Activated CD8-positive, alpha-beta memory T cell treated with anti-CD3 and anti-CD28 coated beads, Interleukin-2, amount 10 ng/mL, durations not matched to agents 7 days and 5 days (primary cell): ENCODE measurements at places on chromosomes 2 and 18.

GRCh38 chr2:64447317-64448040 lies 6.5 kb upstream of the LGALSL start:
- no peaks in the 10 kb centered on the region for H3K4me1 ChIP-seq
- H3K27ac ChIP-seq: no peak overlapping the region
- H3K4me3 ChIP-seq: no peak overlapping the region
- no peak for DNase-seq

DNA sequence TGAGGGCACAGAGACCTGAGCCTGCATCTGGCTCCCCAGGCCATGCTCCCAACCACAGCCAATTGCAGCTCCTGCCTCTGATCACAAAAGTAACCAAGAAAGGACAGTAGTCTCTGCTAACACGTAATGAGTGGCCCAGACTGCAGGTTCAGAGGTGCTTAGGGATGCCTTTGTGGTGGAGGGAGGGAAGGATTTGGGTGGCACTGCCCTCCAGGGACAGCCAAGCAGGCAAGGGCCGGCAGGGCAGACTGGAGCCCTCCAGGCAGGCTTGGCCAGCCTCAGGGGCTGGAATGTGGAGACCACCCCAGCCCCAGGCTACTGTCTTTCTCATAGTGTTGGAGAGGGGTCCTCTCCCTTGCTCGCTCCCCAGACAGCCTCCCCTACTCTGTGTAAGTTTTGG lies 114.5 kb upstream of the SMAD2 start:
- no peak overlapping the region for H3K27ac ChIP-seq
- no peak overlapping the region for H3K4me3 ChIP-seq
- peaks cover 22% of the 10 kb centered on the region for H3K27me3 ChIP-seq
- no peak for DNase-seq
- H3K36me3 ChIP-seq: no peaks in the 10 kb centered on the region
- no peaks in the 10 kb centered on the region for H3K4me1 ChIP-seq

GRCh38 chr2:217968023-217968422 lies 34.8 kb downstream of the TNS1 start:
- no peak for DNase-seq
- H3K27me3 ChIP-seq: peaks cover 34% of the 10 kb centered on the region
- no peaks in the 10 kb centered on the region for H3K36me3 ChIP-seq

- H3K4me3 ChIP-seq: no peak overlapping the region
- H3K27me3 ChIP-seq: peaks cover 46% of the 10 kb centered on the region
- no peak overlapping the region for H3K27ac ChIP-seq
- peaks cover 3% of the 10 kb centered on the region for H3K4me1 ChIP-seq
Observed at GRCh38 chr2:29917781-29918180, 3.6 kb downstream of the ALK start.

DNA sequence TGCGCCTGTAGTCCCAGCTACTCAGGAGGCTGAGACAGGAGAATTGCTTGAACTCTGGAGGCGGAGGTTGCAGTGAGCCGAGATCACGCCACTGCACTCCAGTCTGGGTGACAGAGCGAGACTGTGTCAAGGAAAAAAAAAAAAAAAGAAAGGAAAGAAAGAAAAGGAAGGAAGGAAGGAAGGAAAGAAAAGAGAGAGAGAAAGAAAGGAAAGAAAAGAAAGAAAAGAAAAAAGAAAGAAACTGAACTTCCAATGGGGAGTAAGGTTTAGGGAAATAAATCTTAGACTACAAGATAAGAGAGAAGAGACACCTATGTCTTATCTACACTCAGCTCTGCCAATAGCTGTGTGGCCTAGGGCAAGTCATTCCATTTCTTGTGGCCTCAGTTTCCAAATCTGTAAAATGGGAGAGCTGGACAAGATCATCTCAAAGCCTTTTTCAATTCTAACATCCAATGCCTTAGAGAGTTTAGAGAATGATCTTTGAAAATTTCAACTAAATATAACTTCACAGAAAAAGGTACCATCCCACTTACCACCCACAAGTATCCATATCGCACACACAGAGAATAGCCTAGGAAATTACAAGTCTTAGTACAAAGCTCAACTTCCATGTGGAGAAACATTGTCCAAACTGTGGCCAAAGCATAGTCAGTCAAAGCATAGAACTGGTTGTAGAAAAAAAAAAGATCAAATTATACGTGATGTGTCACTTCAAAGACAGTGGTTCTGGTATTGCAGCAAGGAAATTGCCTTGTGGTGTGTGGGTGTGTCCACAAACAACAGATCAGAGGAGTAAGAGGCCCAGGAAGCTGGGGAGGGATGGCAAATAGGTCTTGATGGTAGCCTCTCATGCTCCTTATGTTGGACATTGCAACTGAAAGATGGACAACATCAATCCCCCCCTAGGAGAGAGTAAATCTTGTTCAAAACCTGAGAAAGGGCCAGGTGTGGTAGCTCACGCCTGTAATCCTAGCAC lies 42.4 kb downstream of the SLC14A2 start:
- H3K4me3 ChIP-seq: no peak overlapping the region
- H3K4me1 ChIP-seq: peaks cover 15% of the 10 kb centered on the region
- peak overlapping the region; percentile 4 for H3K27ac ChIP-seq
- DNase-seq: peak; percentile 77
- H3K36me3 ChIP-seq: no peaks in the 10 kb centered on the region

- H3K27ac ChIP-seq: no peak overlapping the region
- no peaks in the 10 kb centered on the region for H3K4me1 ChIP-seq
- H3K36me3 ChIP-seq: no peaks in the 10 kb centered on the region
- DNase-seq: no peak
- no peak overlapping the region for H3K4me3 ChIP-seq
- no peaks in the 10 kb centered on the region for H3K27me3 ChIP-seq
Observed at GRCh38 chr2:164068063-164068462, 332.3 kb upstream of the FIGN start.

- H3K36me3 ChIP-seq: no peaks in the 10 kb centered on the region
- peaks cover 14% of the 10 kb centered on the region for H3K4me1 ChIP-seq
- H3K27ac ChIP-seq: no peak overlapping the region
- peaks cover 44% of the 10 kb centered on the region for H3K27me3 ChIP-seq
Observed at GRCh38 chr2:118059919-118060478, 28.3 kb upstream of the INSIG2 start.

- no peak for DNase-seq
- peak overlapping the region; percentile 85 for H3K27ac ChIP-seq
- peaks cover 44% of the 10 kb centered on the region for H3K4me1 ChIP-seq
- peak overlapping the region; percentile 26 for H3K4me3 ChIP-seq
- H3K36me3 ChIP-seq: peaks cover 8% of the 10 kb centered on the region
Observed at GRCh38 chr2:7847321-7847720, 834.5 kb upstream of the ID2 start.

GRCh38 chr18:63410792-63411191 lies 11.5 kb downstream of the VPS4B start:
- peaks cover 60% of the 10 kb centered on the region for H3K4me1 ChIP-seq
- H3K27me3 ChIP-seq: no peaks in the 10 kb centered on the region
- H3K27ac ChIP-seq: peak overlapping the region; percentile 58
- H3K36me3 ChIP-seq: peaks cover 60% of the 10 kb centered on the region
- DNase-seq: no peak
- H3K4me3 ChIP-seq: no peak overlapping the region

- no peaks in the 10 kb centered on the region for H3K27me3 ChIP-seq
- H3K27ac ChIP-seq: no peak overlapping the region
- peaks cover 31% of the 10 kb centered on the region for H3K4me1 ChIP-seq
- peak; percentile 57 for DNase-seq
- H3K36me3 ChIP-seq: peaks cover 5% of the 10 kb centered on the region
- no peak overlapping the region for H3K4me3 ChIP-seq
Observed at GRCh38 chr2:239396881-239397681, 3.7 kb downstream of the HDAC4 start.

DNA sequence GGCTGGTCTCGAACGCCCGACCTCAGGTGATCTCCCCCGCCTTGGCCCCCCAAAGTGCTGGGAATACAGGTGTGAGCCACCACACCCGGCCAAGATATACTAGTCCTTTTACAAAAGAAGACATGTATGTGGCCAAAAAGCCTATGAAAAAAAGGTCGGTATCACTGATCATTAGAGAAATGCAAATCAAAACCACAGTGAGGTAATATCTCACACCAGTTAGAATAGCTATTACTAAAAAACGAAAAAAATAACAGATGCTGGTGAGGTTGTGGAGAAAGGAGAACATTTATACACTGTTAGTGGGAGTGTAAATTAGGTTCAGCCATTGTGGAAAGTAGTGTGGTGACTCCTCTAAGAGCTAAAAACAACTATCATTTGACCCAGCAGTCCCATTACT lies 26.4 kb downstream of the KLHL23 start:
- DNase-seq: no peak
- H3K36me3 ChIP-seq: peaks cover 10% of the 10 kb centered on the region
- H3K4me3 ChIP-seq: no peak overlapping the region
- H3K27me3 ChIP-seq: no peaks in the 10 kb centered on the region
- no peak overlapping the region for H3K27ac ChIP-seq

DNA sequence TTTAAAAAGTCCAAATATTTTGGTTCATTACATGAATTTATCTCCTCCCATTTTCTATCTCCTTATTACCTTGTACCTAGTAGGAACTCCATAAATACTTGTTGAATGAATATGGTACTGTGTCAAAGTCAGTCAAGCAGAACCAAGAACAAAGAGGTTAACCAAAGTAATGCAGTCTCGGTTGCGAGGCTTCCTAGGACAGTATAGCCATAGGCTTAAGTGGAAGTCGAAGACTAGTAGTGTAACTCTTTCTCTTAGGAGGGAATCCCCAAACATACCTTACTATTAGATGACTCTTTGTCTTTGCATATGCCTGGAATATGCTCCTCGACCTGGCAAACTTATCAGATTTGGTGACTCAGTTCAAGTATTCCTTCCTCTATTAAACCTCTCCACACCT lies 4.8 kb downstream of the LIPT1 start:
- H3K4me1 ChIP-seq: peaks cover 22% of the 10 kb centered on the region
- peak overlapping the region; percentile 13 for H3K27ac ChIP-seq
- H3K36me3 ChIP-seq: peaks cover 28% of the 10 kb centered on the region
- DNase-seq: no peak
- H3K4me3 ChIP-seq: no peak overlapping the region
- H3K27me3 ChIP-seq: no peaks in the 10 kb centered on the region

GRCh38 chr2:35503738-35504199 lies 851.8 kb upstream of the CRIM1 start:
- H3K4me1 ChIP-seq: no peaks in the 10 kb centered on the region
- DNase-seq: no peak
- H3K36me3 ChIP-seq: no peaks in the 10 kb centered on the region
- no peak overlapping the region for H3K27ac ChIP-seq
- no peak overlapping the region for H3K4me3 ChIP-seq

GRCh38 chr2:141710589-141711239 lies 420.1 kb downstream of the LRP1B start:
- no peak overlapping the region for H3K4me3 ChIP-seq
- DNase-seq: no peak
- no peaks in the 10 kb centered on the region for H3K4me1 ChIP-seq
- no peaks in the 10 kb centered on the region for H3K27me3 ChIP-seq
- no peak overlapping the region for H3K27ac ChIP-seq

- no peaks in the 10 kb centered on the region for H3K36me3 ChIP-seq
- H3K4me1 ChIP-seq: no peaks in the 10 kb centered on the region
- H3K27ac ChIP-seq: no peak overlapping the region
- no peak for DNase-seq
- peaks cover 6% of the 10 kb centered on the region for H3K27me3 ChIP-seq
Observed at GRCh38 chr2:100046961-100047947, 95.1 kb downstream of the AFF3 start.

- no peak overlapping the region for H3K27ac ChIP-seq
- no peak for DNase-seq
- H3K4me3 ChIP-seq: no peak overlapping the region
Observed at GRCh38 chr2:11417946-11418585, 47.9 kb downstream of the E2F6 start.

- DNase-seq: peak; percentile 81
- peaks cover 16% of the 10 kb centered on the region for H3K4me1 ChIP-seq
- no peaks in the 10 kb centered on the region for H3K27me3 ChIP-seq
- H3K27ac ChIP-seq: peak overlapping the region; percentile 28
- no peaks in the 10 kb centered on the region for H3K36me3 ChIP-seq
Observed at GRCh38 chr2:46461011-46461674, 18.2 kb upstream of the TMEM247 start.

GRCh38 chr18:75226286-75226955 lies 15.8 kb downstream of the TSHZ1 start:
- no peak for DNase-seq
- peaks cover 5% of the 10 kb centered on the region for H3K36me3 ChIP-seq
- H3K27ac ChIP-seq: no peak overlapping the region
- no peaks in the 10 kb centered on the region for H3K27me3 ChIP-seq
- no peak overlapping the region for H3K4me3 ChIP-seq
- peaks cover 25% of the 10 kb centered on the region for H3K4me1 ChIP-seq

DNA sequence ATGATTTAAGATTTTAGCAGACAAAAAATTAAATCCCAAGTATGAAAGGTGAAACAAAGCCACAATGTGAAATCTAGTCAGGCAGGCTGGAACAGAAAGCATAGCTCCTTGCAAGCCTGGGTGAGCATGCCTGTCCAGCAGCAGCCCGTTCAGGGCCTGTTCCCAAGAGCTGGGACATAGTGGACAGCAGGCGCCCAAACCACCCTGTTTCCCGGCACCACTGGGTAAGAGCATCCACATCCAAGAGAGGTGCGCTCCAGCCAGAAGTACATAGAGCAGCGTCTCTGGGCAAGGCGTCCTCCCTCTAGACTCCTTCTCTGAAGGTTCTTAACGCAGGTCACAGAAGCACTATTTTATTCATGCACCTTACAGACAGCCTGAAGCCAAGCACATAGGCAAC lies 80.8 kb downstream of the DNER start:
- no peak overlapping the region for H3K4me3 ChIP-seq
- no peak overlapping the region for H3K27ac ChIP-seq
- peaks cover 22% of the 10 kb centered on the region for H3K27me3 ChIP-seq
- no peak for DNase-seq
- H3K36me3 ChIP-seq: no peaks in the 10 kb centered on the region

DNA sequence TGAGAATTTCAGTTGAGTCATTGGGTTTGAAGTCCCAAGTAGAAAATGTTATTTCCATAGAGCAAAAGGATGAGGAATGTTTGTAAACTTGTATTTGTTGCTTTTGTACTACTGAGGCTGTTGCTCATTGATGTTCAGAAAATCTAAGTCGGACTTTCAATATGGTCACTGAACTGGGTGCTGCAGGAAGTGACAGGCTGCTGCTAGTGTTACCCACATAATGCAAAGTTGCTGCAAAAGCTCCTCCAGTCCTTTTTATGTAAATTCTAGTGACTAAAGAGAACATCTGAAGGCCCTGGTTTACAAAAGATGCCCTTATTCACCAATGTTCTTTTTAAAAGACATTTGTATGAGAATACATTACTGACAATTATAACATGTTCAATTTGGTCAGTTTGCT lies 131.1 kb upstream of the FAM98A start:
- no peak for DNase-seq
- no peaks in the 10 kb centered on the region for H3K4me1 ChIP-seq
- no peak overlapping the region for H3K4me3 ChIP-seq
- H3K36me3 ChIP-seq: no peaks in the 10 kb centered on the region
- no peaks in the 10 kb centered on the region for H3K27me3 ChIP-seq
